ENCODE measurements at places on chromosomes 6 and 20.
A peak's percentile ranks its signal among the peaks of the same experiment; 100 is the strongest.

DNA sequence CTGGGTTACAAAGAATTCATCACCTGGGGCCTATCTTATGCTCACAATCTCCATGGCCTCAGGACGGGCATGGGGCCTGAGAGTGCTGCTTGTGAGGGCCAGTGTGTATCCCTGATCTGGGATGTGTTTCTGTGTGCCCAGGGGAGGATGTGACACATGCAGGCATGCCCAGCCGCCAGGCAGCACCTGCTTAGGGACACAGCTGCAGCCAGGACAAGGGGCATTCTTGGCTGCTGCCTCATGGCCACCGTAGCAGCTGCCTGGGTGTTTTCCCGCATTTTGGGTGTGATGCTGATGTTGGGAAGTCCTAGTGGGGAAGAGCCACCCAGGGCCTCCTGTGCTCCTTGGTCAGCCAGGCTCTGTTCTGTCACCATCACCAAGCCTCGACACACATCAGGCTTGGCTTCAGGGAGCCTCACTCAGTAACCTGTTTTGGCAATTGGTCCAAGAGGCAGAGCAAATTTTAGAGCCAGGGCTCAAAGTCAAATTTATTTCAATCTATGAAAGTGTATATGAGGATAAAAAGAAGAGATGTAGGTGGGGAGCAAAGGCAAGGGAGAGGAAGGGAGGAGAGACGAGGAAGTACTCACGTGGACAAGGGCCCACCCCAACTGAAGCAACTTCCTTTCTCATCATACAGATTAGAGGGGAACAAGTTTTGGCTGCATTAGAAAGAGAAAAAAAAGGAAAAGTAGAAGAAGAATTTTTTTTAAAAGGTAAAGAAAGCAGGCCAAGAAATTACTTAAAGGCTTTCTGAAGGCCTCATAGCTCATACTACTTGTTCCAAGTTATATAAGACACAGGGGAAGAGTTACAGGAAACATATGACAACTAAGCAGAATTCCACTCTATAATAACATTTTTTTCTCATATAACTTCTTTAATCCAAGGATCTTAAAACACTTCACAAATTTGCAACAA is 269.9 kb upstream of the SUPT3H start:
- DNase-seq: peak; percentile 51

DNA sequence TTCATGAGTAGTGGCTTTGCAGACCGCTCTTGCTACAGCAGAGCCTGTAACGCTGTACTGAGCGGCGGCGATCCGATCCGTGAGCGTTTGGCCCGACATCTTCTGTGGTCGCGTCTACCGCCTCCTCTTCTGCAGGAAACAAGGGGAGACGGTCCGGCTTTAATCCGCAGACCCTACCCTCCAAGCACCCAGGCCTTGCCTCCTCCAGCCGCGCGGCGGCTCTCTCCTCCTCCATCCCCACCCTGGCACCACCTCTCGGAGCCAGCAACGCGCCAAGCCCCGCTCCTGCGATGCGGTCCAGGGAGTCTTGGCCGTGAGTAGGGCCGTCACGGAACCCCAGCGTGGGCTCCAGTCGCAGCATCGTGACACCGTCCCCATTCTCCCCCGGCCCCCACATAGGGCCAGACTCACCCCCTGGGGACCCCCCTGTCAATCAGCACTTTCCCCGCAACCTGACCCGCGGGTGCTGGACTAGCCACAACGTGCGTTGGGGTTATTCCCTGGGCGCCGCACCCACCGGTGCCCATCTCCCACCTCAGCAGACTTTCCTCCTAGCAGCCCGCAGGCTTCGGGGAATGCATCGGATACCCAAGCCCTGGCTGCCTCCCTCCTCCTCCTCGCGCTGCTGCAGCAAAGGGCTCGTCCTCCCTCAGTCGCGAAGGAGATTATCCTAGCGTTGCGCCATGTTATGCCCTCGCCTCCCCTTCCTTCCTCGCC is 914 bp downstream of the SNAP91 start:
- DNase-seq: no peak

DNA sequence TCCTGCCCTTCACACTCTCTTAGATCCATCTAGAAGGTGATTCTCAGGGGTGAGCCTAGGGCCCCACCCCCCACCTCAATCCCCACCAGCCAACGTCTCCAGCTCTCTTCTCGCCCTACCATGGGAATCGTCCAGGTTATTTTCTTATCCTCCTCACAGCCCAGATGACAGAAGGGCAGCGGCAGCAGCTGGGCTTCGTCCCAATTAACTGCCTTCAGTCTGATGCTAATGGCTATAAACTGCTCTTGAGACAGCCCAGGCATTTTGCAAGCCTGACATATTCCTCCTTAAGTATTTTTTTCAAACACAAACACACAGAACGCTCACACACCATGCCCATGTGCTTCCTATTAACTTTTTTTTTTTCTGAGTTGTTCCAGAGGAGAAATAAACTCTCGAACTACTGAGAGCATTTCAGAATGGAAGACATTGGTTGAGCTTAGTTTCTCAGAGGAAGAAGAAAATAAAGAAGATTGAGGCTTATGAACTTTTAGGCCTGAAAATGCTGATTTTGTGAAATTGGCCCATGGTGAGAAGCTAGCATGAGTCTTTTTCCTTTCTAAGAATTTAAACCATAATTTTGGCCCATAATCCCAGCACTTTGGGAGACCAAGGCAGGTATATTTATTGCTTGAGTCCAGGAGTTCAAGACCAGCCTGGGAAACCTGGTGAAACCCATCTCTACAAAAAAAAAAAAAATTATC is 124.6 kb downstream of the EYA2 start:
- no peak for DNase-seq

GRCh38 chr20:21397341-21398108 is at the start of gene NKX2-4:
Gene NKX2-4, minus strand, starts transcription at chr20:21397526. Its CDS starts 127 bp downstream, at chr20:21397399.
- no peak for DNase-seq

GRCh38 chr6:129567374-129567773 is 142.6 kb downstream of the ARHGAP18 start:
- DNase-seq: peak; percentile 59
